ENCODE measurements at places on chromosomes 13 and 19.
A peak's percentile ranks its signal among the peaks of the same experiment; 100 is the strongest.

GRCh38 chr13:112342841-112343361 lies 33.3 kb upstream of the SPACA7 start:
- no peak for DNase-seq

DNA sequence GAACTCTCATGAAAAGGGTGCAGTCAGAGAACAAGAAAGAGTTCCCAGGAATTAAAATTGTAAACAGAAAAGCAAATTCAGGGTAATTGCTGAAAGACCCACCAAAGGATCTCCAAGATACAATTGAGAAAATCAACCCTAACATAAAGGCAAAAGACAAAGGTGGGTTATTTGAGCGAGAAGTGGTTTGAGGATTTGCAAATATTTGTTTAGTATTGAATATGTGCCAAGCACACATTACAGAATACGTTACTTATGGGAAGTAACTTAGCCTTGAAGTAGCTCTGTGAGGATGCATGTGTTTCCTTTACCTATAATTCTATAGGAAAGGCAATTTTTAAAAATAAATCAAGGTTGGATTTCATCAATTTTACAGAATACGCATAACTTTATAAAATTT lies 10.0 kb upstream of the CEACAM21 start:
- no peak for DNase-seq

DNA sequence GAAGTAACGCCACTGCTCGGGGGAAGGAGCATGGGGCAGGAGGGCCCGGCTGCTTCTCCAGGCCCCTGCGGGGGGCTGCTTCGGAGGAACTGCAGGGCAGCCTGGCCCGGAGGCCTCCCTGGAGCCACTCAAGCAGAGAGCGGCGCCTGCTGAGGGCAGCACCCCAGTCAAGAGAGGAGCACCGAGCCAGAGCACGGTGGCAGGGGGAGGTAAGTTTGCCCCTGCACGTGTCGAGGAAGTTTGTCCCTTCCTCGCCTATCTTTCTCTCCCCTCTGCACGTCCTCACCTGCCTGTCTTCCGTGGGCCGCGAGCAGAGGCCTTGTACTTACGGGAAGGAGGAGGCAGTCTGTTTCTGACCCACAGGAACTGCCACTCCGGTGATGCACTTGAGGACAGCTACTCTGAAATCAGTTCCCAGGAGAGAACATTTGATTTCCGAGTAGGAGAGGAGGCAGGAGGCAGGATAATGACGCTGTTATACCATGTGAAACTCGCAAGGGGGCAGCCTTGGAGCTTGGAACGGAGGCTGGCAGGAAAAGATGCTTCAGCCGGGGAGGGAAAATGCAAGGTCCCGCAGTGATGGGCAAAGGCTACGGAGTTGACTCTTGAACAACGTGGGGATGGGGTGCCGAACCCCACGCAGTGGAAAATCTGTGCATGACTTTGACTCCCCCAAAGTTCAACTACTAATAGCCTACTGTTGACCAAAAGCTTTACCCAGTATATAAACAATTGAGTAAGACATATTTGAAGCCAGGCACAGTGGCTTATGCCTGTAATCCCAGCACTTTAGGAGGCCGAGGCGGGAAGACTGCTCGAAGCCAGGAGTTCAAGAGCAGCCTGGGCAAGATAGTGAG lies 5.0 kb downstream of the FFAR1 start:
- peak; percentile 69 for DNase-seq

- no peak for DNase-seq
These were observed 650 bp downstream of the DDA1 start for GRCh38 chr19:17309965-17310461.

DNA sequence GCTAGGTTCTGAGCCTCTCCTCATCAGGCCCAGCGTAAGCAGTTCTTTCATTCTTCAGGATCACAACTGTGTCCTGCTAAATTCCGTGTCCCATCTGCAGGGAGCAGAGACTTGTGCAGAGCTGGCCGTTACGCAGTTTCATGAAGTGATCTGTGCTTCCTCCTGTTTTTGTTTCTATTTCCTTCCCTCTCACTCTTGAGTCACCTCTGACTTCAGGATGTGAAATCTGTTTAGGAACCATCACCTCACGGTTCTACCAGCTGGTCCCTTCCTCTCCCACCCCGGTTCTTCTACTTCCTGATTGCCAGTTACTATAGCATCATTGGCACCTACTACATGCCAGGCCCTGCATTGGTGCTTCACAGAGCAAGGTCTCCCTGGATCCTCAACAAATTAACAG lies 8.5 kb downstream of the MAU2 start:
- no peak for DNase-seq

DNA sequence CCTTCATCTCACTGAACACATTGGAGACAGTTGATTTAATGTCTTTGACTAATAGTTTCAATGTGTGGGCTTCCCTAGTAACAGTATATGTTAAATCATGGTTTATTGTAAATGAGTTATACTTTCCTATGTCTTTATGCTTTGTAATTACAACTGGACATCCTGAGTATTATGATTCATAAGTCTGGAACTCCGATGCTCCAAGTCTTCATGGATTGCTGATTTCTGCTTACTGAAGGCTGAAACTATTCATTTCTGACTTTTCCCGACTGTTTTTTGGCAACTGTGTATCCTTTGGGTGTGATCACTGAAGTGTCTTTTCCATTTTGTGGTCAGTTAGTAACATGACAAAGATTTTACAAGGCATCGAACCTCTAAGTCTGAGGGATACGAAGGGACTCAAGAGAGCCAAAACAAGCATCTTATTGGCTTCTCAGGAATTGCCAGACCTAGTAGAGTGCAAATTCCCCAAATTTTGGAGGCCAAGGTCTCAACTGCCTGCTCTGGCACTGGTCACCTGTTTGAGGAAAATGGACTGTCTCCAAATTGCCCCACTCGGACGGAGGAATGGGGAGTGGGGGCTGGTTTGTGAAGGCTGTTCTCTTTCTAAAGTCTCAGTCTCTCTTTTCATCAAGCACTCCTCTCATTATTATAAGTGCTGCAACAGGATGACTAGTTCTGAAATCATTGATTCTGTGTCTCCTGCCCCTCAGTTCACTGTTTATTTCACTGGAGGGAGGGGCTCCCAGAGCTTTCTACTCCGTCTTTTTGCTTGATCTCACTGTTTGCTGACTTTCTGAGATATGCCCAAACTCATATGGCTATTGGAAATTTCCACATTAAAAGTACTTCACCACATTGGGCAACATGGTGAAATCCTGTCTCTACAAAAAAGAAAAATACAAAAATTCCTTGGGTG lies 20.2 kb upstream of the CD70 start:
- no peak for DNase-seq

GRCh38 chr13:65943024-65943423 lies 1287.1 kb downstream of the PCDH9 start:
- DNase-seq: no peak

- DNase-seq: no peak
These were observed 5.5 kb upstream of the SAE1 start for GRCh38 chr19:47124937-47125668.

GRCh38 chr19:33866696-33867095 lies 70.0 kb downstream of the KCTD15 start:
- no peak for DNase-seq

DNA sequence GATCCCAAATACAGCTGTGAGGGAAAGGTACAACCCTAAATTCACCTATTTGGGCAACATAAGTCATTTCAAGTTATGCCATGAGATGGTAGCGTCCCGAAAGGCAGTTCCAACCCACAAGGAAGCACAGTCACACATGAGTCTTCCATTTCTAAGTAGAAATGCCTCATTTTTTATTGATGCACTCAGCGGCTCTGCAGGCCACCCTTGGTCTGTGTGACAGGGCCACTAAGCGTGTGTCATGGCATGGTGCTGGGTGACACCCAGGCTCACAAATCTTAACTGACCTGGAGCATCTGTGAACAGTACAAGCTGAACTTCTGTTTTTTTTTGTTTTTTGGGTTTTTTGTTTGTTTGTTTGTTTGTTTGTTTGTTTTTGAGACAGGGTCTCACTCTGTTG lies 15.1 kb downstream of the RAB20 start:
- no peak for DNase-seq

DNA sequence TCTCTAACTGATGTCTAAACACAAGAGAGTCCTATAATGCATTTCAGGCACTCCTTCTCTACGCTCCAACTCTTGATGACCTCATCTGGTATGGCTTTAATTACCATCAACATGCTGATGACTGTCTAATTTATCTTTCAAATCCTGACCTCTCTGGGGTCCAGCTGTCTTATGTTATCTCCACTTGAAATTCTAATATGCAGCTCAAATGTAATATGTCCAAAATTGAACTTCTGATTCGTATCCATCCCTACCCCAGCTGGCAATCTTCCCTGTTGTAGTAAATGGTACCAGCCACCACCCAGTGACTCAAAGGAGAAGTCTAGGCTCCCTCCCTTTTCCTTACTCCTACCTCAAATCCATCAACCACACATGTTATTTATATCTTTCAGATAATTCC lies 288.0 kb upstream of the SLC10A2 start:
- no peak for DNase-seq

GRCh38 chr19:30060531-30061222 lies 118.6 kb downstream of the URI1 start:
- DNase-seq: no peak

DNA sequence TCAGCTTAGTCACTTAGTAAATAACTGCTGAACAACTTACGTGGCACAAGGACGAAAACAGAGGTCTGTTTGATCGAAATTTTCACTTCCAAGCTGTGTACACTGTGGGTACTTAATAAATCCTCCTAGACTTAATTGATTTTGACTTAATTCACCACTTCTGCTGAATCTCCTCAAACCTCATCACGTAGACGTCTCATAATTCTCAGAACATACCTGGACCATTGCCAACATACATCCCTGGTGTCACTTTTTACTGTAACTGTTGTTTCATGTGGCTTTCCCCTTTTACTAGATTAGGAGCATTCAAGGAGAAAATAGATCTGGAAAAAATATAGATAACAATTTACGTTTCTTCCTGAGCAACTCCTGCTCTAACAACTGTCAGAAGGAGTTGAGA lies 105.0 kb downstream of the MBNL2 start:
- no peak for DNase-seq

DNA sequence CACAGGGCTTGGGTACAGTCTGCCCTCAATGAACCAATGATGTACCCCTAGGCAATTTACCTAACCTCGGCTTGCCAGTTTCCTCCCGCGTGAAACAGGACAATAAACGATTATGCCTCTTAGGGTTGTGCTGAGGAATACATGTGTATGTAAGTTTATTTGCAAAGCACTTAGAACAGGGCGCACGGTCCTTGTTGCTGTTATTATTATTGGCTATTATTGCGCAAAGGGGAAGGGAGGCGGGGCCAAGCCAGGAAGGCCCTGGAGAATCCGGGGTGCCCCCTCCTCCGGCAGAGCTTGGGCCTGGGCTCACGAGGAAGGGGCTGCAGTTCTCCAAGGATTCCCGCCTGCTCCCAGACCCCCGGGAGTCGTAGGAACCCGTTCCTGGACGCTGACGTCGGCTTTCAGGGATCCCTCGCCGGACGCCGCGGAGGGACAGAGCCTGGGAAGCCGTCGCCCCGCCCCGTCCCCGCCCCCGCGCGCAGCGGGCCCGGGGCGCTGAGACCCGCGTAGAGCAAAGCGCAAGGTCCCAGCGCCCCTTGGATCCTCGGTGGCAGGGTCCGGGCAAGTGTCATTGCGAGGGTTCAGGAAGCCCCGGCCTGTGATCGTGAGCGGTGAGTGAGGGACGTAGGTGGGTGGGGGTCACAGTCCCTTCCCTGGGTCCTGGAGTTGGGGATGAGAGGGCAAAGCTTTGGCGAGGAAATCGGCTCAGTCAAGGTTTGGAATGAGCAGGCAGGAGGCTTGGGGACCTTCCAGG lies at the start of gene TMEM91:
Gene TMEM91 (plus strand): TSS at position 293 of the 757 bp plus-strand sequence. CDS start 1,777 bp downstream, outside the sequence.
- DNase-seq: no peak

GRCh38 chr19:47526798-47527197 lies 11.9 kb upstream of the NAPA start:
- DNase-seq: no peak

- DNase-seq: no peak
These were observed 125.9 kb downstream of the FGF14 start for GRCh38 chr13:102275969-102276368.

- DNase-seq: no peak
These were observed 37.2 kb upstream of the C1QTNF9B start for GRCh38 chr13:23934520-23934919.

GRCh38 chr13:30332456-30333143 lies 25.2 kb upstream of the KATNAL1 start:
- DNase-seq: no peak
